ENCODE measurements at places on chromosomes 2 and 18. TPM values are rescaled to one million over a fixed set of nuclear protein-coding genes. Genes with fewer than 3 reads are reported as not detected.

Gene MC2R
- not detected for total RNA-seq

Gene TRABD2A
- 0.68 TPM for total RNA-seq

DNA sequence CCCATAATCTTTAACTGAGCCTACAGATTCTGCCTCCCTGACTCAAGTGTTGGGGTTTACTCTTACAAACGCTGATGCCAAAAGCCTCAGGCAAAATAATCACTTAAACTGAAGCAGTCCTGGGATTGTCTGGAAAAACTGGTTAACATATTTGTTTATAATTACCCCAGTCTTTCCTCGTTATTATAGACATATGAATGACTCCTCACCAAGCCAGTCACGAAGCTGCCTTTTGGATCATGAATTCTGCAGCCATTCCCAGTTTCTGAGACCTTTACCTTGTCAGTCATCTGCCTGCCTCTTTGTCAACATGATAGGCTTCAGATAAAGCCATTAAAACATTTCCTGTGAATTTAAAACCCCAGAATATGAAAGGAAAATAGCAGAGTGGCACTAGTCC lies 46.4 kb downstream of the MREG start:
- DNase-seq, result no peak

GRCh38 chr18:78711316-78711715 lies 268.3 kb upstream of the SALL3 start:
- DNase-seq, result no peak

GRCh38 chr2:191815010-191815409 lies 31.9 kb downstream of the CAVIN2 start:
- DNase-seq, result no peak

DNA sequence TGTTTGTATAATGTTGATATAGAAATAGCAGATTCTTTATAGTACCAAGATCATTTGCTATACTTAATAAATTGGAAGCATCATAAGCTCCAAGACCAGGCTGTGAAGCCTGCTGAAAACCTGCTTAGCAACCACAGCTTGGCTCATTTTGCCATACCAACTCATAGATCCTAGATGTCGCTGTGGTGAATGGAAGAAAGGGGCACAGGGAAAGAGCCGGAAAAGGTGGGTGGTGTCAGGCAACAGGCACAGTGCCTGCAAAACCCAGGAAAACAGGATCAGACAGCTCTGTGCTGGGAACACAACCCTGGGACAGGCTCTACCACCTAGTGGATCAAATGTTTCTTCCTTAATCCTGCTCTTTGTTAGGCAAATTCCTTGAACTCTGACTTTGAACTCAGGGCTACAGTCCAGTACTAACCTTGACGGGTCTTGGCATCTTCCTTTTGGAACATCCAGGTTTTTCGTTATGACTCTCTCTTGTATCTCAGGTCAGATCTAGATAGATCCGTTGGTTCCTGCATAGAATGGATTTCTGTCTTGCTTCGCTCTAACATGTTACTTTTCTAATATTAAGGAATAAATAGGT lies 31.6 kb downstream of the TWSG1 start:
- DNase-seq, result no peak

Measured in left lobe of liver (tissue), 2 donors.